ENCODE measurements at places on chromosomes 2 and 18.

GRCh38 chr2:62760555-62760954 is 55.0 kb downstream of the EHBP1 start:
- no peak for DNase-seq

GRCh38 chr2:241244368-241244767 is 55.9 kb downstream of the ANO7 start:
- DNase-seq, result no peak

GRCh38 chr2:23620841-23621341 is 235.9 kb downstream of the KLHL29 start:
- no peak for DNase-seq

- DNase-seq, result no peak
Observed at GRCh38 chr18:33820517-33821371, 242.7 kb downstream of the ASXL3 start.

- no peak for DNase-seq
Observed at GRCh38 chr2:42953216-42953615, 160.8 kb upstream of the HAAO start.

- DNase-seq, result no peak
Observed at GRCh38 chr18:8602040-8602439, 7.2 kb upstream of the RAB12 start.

GRCh38 chr2:236745420-236746210 is 176.0 kb downstream of the ACKR3 start:
- no peak for DNase-seq

- DNase-seq, result no peak
Observed at GRCh38 chr18:49949951-49950395, 136.6 kb upstream of the ACAA2 start.

GRCh38 chr2:9052821-9053533 is 49.5 kb upstream of the MBOAT2 start:
- no peak for DNase-seq

DNA sequence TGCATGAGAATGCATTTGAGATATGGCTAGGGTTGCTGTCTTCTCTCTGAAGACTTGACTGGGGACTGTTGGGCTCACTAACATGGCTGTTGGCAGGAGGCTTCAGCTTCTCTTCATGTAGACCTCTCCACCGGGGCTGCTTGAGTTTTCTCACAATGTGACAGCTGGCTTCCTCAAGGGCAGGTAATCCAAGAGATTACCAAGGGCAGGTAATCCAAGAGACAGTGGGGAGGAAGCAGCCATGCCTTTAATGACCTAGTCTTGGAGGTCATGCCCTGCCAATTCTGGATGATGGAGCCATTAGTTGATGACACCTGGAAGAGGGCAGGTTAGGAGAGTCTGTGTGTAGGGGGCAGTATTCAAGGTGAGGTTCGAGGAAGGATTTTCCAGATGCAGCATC is 40.5 kb downstream of the NEURL3 start:
- DNase-seq, result no peak

GRCh38 chr2:241956521-241957110 is 87.1 kb downstream of the RTP5 start:
- no peak for DNase-seq

DNA sequence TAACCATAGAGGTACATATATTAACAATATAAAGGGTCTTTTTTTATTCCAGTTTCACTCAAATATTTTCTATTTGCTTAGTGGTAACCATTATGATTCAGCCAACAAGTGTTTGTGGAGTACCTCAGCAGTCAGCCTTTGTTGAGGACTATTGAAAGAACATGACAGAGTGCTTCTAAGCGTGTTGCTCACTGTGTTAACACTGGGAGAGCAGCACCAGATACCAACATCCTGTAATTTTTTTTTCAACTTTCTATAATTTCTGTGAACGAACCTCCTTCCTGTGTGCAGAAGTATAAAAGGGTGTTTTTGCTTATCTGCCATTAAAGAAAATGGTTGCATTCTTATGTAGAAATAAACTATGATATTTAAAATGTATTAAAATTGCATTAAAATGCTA is 239.0 kb downstream of the PHLPP1 start:
- DNase-seq, result no peak

GRCh38 chr2:224925061-224925809 is 117.0 kb downstream of the DOCK10 start:
- no peak for DNase-seq

GRCh38 chr18:23259701-23260681 is 124.7 kb downstream of the CABLES1 start:
- no peak for DNase-seq

GRCh38 chr2:216071111-216071851 is 10.3 kb downstream of the PECR start:
- no peak for DNase-seq

DNA sequence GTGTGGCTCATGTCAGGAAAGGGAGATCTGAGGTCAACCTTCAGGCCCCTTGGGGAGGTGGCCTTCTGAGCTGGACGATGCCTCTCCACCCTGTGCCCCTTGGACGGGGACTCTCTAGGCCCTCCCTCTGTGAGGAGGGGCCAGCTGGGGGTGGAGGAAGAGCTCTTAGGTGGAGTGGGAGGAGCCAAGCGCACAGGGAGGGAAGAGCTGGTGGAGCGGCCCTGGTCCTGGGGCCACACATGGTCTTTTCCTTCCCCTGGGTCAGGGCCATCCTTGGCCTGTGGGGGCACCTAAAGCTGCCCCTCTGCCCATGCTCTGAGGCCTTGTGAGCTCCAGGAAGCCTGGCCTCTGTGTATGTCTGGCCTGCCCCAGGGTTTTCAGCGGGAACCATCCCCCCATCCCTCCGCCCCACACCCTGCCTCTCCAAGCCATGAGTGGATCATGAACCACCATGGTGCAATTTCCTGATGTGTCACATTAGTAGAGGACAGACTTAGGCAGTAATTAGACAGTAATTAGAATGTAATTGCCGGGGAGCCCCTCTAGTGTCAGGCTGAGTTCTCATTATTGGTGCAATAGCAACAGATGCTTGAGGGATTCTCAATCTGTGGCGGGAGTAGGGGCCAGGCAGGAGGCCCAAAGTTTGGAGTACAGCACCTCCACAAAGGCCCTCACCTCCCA is 63.0 kb downstream of the GLI2 start:
- DNase-seq, result no peak

DNA sequence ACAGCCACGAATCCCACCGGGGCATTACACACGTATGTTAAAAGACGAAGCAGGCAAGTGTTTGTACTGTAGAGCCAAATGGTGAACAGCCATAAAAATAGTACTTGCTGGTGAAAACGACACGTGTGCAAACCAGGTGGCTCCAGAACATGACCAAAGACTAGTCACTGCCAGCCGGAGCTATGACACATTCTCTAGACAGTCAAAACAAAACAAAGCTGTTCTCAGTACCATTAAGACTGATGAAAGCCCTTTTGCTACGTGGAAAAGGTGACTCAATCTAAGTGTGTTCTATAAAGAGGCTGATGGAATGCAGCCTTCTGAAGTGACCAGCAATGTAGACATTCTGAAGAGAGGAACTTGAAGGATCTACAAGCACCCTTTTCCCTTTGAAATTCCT is 367.7 kb upstream of the NETO1 start:
- DNase-seq, result no peak

DNA sequence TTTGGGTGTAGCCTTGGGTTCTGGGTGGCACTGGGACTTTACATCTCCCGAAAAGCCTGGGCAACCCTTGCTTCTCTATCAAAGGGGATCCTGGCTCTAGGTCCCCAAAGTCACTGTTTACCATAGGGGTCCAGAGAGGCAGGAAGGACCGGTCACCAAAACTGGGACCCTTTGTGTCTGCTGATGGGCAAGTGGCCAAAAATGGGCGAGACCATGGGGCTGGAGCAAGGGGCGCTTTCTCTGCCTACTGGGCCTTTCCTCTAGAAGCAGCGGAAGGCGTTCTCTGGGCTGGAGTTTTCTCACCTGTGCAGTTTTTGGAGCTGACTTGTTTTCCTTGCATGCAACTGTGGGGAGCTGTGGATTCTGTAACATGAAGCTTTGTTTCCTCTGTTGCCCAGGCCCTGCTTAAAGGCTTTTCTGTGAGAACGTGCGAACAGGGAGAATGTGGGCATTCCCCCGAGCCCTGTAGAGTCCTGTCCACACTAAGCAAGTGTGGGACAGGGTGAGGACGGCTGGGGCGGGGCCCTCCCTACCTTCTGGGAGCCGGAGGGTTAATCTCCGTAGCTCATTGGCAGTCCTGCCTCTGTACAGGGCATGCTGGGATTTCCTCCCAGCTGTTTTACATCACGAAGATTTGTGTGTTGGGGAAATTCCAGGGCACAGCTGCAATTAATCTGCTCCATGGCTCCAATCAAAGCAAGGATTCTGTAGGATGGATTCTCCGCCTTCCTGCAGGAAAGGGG is 50.2 kb downstream of the TGOLN2 start:
- DNase-seq, result no peak

DNA sequence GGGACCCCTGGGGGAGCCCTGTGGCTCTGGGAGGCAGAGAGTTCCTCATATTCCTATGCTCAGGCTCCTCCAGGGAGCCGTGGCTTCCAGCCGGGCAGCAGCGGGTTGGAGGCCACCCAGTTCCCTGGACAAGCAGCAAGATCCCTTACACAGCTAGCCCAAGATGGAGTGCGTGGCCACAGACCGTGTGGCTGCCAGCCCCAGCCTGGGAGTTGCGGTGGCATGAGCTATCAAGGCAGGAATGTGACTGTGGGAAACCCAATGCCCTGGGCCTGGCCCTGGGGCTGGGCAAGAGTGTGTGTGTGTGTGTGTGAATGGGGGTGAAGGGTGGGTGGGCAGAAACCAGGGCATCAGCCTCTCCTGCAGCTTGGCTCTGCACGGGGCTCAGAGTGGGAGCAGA is 130.5 kb downstream of the DYSF start:
- no peak for DNase-seq

DNA sequence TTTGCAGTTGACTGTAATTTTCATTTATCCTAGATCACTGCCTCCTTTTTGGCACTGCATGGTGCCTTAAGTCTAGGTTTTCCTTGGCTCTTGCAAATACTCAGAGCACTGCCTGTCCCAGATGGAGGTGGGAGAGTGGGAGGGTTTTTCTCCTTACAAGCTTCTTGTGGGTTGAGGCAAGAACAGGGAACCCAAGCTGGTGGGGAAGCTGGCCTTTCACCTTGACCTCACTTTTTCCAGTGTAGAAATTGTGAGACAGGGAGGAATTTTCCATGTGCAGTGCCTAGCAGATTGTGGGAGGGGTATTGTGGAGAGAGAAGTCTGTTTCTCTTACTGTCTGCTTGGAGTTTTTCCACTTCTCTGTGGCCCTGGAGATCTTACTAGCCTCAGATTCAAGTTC is 21.5 kb downstream of the GALNT1 start:
- DNase-seq, result no peak

GRCh38 chr18:3690764-3691066 is 240.7 kb downstream of the TGIF1 start:
- DNase-seq, result no peak

DNA sequence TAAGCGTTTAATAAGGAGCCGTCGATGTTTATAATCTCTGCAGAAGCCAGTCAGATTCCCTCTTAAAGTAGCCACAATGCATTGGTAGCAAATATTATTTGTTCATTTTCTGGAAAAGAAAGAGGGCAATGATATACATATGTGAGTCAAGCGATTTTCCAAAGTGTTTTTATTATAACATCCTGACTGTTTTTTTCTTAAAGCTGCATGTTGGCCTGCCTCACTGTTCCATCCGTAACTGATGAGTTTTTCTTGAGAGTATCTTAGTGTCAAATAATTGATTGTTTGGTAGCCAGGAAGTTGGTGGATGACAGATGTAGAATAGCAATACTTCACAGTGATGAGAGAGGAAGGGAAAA is 3.7 kb downstream of the TSHZ1 start:
- DNase-seq, result no peak

GRCh38 chr2:37631698-37632097 is 39.7 kb downstream of the CDC42EP3 start:
- no peak for DNase-seq

GRCh38 chr18:44917216-44918141 is 236.8 kb downstream of the SETBP1 start:
- no peak for DNase-seq

DNA sequence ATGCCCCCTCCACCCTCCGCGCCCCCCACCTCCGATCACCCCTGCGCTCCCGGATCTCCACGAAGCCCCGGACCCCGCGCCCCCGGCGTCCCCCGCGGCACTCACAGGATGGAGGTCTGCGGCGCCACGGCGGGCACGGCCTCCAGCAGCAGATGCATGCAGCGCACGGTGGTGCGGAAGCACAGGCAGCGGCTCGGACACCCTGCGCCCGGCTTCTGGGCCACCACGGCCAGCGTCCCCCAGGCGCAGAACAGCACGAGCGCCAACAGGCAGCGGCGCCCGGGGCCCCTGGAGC is 217 bp downstream of the PXDN start:
- no peak for DNase-seq

DNA sequence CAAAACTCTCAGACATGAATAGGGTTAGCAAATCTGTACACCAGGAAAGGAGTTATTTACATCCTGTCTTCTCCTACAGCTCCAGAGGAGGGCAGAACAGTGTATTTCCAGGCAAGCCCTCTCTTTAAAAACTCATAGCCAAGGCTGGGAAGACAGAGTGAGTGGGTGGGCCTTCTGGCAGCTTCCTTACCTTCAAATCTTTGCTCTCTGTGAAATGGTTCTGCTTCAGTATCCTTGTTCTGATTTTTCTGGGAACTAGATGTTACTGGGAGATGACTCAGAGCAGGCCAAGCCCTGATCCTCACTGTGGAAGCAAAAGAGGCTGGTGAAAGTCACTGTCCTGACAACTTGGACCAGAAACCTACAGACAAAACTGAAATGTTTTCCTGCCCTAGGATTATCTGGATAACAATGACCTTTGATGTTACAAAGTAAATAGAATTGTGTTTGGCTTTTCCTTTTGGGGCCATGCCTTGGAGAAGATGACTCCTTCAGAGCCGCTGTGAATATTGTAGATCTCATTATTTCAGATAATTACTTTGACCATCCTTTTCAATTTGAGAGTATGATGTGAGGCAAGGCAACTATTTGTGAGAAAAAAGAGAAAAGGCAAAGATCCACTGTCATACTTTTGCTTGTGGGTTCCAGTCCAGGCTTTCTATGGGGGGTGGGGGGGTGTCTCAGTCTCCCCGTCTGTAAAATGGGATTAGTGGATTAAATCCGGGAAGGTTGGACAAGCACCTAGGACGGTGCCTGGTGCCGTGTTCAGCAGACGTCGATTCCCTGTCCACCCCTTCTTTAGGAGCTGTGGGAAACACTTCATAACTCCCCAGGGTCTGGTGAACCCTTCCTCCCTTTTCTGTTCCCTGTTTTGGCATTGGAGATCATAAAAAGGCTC is 644 bp upstream of the QPCT start:
- DNase-seq, result no peak

DNA sequence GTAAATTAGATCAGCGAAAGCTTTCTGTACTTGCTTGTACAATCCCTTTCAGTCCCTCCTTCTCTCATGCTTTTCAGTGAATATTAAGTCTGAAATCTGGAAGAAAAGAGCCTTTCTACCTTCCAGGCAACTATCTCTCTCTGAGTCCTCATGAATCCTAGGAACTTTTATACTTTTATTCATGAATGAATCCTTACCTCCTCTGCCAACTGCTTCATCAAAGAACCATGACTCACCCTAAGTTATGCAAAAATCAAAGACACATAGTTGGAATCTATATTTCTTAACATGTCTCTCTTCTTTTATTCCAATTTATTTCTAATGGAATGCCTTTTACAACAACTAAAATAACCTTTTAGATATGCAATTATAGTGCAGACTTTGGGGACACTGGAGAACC is 394.2 kb downstream of the CLIP4 start:
- no peak for DNase-seq

- DNase-seq, result no peak
Observed at GRCh38 chr2:66517772-66518171, 82.8 kb downstream of the MEIS1 start.
